Chondrocyte (in vitro differentiated cells): ENCODE measurements at places on chromosomes 7 and 10. TPM values are rescaled to one million over a fixed set of nuclear protein-coding genes. Genes with fewer than 3 reads are reported as not detected.

DNA sequence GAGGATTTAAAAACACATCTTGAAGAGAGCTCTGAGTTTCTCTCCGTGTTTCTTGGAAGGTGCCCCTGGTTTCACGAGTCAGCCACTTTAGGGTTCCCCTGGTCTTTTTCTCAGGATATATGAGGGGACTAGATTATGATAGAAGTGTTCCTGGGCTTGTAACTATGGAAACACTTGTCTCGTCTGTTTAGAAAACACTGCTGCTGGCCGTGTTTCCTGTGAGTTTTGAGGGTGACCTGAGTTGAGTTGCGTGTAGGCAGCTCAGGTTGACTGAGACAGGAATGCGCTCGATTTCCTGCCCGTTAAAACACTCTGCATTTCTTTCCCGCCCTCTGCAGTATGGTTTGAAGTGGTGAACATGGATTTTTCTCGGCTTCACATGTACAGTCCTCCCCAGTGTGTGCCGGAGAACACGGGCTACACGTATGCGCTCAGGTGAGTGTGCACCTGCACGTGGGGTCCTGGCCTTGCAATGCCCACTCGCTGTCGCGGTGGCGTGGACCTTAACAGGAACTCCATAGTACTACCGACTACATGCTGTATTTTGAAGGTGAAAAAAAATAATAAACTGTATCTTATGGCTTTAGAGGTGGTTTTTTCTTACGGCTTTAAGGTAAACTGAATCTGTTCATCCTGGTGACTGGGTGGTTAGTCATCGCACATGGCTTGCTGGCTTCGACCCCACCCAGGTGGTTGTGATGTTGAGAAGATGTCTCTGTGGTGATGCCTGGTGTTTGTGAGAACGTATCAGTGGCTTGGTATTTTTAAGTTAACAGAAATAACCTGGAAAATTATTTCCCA is at the start of gene SUN1:
Gene SUN1 (plus strand): TSS at position 310 of the 801 bp plus-strand sequence. CDS start 49 bp downstream, at position 359.
- DNase-seq, result peak; percentile 71

DNA sequence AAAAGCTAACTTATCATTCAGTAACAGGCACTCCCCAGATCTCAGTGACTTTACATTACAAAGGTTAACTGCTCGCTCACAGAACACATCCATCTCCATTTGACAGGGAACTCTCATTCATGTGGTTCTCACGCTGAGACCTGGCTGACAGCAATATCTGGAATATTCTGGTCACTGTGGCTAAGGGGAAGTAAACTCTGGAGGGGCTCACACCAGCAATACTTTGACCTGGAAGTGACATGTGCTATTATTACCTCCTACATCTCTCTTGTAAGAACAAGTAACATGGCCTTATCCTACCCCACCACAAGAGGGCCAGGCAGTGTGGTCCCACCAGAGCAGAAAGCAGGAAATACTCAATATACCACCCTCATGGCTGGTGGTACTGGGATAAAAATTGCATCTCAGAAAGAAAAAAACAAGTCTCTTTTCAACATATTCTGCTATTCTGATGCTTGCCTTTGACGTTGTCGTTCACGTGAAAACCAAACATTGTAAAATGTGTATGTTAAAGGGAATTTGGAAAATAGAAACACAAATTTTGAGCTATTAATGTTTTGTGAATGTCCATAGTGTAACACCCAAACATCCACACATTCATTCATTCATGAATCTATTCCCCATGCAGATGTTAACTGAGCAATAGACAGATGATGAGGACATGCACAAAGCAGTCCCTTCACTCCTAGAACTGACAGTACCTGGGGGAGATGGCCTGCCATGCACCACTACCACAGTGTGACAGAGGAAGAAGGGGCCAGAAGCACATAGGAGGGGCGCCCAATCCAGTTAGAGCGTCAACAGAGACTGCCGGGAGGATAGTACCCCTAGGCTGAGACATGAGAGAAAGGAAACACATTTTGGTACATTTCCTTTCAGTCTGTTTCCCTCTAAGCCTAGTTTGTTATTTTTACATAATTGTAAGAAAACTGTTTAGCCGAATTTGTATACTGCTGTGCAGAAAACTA is 166.0 kb upstream of the SP4 start:
- no peak for DNase-seq

RET gene
- 0.12 to 0.18 TPM in 2 of 3 replicates, not detected in the other for total RNA-seq

SLC16A9 gene
- total RNA-seq, result 1.00 to 1.5 TPM (median 1.2 TPM) in 3 replicates
